ENCODE measurements at places on chromosomes 5 and 9.

- no peak for DNase-seq
Measured at GRCh38 chr5:151384106-151384505, 36.7 kb upstream of the SLC36A2 start.

- no peak for DNase-seq
Measured at GRCh38 chr5:14464096-14464495, 117.5 kb upstream of the OTULINL start.

DNA sequence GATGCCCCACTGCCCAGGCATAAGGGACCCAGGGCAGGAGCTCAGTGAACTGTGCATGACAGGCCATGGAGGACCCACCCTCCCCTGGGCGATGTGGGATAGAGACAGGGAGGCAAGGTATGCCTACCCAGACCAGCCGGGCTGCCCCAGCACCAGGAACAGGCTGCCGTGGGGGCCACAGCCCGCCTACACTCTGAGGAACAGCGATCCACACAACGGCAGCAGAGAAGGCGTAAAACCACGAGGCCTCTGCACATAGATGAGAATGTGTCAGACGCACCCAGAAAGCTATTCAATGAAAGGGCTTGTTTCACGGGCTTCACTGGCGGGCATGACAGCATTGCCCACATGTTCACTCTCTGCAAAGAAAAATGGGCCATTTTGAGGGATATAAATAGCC is 49.5 kb downstream of the SEMA4D start:
- DNase-seq, result no peak

DNA sequence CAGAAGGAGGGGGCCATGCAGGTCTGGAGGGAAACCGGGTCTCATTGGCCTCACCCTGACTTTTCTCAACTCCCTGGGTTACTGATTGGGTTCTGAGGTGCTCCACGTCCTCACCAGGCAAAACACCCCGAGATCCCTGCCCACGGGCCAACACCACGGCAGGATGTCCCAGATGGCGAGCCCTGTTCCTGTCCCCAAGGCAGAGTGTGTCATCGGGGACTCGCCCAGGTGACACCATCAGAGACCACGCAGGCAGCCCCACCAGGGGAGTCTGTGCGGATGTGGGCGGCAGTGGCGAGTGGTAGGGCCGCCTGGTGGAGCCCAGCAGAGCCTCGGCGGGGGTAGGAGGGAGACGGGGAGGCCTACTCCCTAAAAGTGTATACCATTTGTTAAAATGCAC is 59.0 kb upstream of the UBAC1 start:
- DNase-seq, result no peak

DNA sequence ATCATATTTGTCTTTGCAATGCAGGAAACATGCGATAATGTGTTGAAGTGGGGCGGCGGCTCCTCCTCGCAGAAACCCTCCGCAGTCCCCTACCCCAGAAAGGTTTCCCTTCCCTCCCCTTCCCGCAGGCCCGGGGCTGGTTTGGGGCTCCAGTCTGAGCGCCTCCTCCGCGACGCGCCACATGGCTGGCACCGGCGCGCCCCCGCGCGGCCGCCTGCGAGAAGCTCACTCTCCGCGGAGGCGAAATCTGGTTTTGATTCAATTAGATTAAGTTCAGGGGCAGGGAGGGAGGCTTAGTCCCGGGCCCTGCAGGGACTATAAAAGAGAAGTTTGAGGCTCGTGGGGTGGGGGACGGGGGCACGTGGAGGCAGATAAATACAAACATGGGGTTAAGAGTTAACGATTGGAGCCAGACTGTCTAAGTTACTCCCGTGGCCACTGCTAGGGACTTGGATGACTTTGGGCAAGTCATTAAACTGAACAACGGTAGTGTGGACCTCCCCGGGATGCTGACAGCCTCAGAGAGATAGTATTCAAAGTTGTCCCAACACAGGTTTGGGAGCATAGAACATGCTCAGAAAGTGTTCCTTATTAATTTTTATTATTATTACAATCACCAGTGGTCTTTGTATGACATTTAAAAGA is 69.4 kb downstream of the MSX2 start:
- peak; percentile 86 for DNase-seq

- DNase-seq, result no peak
Measured at GRCh38 chr5:103060424-103060954, 59.4 kb downstream of the GIN1 start.

DNA sequence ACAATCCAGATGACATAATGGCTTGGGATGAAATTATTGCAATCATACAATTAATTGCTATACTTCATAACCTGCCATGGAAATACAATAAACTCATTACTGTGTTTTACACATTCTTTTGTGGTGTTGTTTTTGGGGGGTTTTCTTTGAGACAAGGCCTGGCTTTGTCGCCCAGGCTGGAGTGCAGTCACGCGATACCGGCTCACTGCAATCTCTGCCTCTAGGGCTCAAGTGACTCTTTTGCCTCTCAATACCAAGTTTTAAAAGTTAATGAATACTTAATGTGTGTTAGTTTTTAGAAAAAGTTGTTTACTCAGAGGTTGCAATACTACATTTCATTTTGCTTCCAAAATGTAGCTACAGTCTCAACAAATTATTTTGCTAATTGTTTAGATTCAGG is 598.4 kb downstream of the CHSY3 start:
- DNase-seq, result no peak

- peak; percentile 1 for DNase-seq
Measured at GRCh38 chr9:2991292-2991691, 147.4 kb upstream of the PUM3 start.

GRCh38 chr5:108543486-108543885 is 161.6 kb upstream of the FBXL17 start:
- peak; percentile 6 for DNase-seq

GRCh38 chr5:65861830-65862241 is 64.5 kb upstream of the ERBIN start:
- DNase-seq, result no peak

DNA sequence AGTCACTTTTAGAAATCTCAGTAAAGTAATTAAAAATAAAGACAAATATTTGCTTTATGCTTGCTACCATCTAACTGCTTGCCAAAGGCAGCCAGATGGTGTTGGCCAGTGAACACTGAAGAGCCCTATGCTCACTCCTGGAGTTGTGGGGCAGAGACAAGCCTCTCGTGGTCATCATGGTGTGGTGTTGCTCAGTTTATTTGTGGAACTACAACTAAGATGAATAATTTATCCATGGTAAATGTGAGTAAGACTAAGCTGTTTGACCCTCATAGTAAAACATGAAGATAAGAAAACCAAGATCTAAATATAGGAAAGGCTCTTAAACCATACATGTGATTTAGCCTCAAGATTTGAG is 100.7 kb downstream of the PDE8B start:
- no peak for DNase-seq

DNA sequence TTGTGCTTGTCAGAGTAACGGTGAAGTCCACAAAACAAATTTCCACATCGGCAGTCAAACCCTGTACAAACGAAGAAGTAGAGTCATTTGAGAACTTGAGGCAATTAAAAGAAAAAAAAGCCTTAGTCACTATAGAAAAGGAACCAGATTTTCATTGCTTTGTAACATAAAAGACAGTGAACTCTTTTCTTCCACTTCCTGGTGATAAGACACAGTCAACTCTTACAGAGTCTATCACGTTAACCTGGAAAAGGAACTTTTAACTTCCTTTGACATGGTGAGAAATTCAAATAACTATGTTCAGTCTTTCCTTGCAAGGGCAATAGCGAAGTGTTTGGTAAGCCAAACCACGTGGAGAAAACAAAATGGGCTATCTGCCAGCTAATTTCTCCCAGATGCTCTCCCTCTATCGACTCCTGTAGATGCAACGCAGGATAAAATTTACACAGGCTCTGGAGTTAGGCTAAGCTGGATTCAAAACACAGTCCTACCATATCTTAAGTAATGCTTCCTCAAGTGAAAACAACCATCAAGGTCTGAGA is 8.9 kb downstream of the ZFAND5 start:
- DNase-seq, result peak; percentile 69

DNA sequence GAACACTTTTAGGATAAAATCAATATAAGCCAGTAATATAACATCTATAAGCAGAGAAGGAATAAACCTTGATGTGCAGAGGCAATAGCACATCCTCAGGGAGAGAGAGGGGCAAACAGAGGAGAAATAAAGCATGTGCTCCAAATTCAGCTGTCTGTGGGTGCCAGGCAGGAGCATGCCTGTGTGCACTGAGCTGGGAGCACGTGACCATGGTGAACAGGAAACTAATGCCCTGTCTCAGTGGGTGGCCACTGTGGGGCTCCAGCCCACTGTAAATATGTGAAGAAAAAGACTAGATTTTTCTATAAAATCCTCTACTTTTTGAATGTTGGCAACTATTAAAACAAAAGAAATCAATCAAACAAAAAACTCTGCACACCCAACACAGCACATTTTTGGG is 55.3 kb downstream of the FYB1 start:
- DNase-seq, result no peak

DNA sequence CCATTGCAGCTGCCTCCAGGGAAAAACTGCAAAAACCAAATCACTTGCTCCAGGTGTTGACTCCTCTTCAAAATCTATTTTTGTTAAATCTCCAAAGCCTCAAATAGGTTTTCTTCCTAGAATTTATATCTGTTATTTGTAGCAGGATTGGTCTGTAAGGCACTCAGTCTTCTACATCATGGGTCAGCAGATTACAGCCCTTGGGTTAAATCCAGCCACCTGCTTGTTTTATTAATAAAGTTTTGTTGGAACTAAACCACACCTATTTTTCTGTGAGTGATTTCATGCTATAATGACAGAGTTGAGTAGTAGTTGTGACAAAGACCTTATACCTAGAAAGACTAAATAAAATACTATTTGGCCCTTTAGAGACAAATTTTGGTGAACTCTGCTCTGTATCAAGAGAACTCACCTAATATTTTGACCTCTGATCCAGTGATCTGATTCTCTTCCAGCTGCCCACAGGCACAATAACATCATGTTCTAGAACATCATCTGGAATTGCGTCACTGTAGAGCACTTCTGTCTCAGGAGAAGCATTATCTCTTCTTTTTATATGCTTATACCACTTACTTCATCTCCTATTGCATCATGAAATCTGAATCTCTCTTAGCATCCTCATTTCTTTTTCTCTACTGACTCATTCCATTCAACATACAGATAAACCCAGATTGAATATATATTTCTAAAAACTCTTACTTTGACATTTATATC is 130.1 kb downstream of the RPS23 start:
- no peak for DNase-seq

- DNase-seq, result peak; percentile 11
Measured at GRCh38 chr5:75509956-75510355, 1.5 kb downstream of the CERT1 start.

- DNase-seq, result no peak
Measured at GRCh38 chr9:80928697-80929096, 760.6 kb downstream of the TLE1 start.

GRCh38 chr9:33719581-33720374 is 75.6 kb upstream of the PRSS3 start:
- peak; percentile 58 for DNase-seq

- no peak for DNase-seq
Measured at GRCh38 chr9:70389621-70390266, 24.7 kb downstream of the KLF9 start.

- no peak for DNase-seq
Measured at GRCh38 chr5:166031926-166032325, 2259.5 kb upstream of the WWC1 start.

GRCh38 chr5:159021901-159022556 is 77.7 kb downstream of the EBF1 start:
- peak; percentile 86 for DNase-seq

- no peak for DNase-seq
Measured at GRCh38 chr5:137405393-137405792, 93.7 kb downstream of the SPOCK1 start.

DNA sequence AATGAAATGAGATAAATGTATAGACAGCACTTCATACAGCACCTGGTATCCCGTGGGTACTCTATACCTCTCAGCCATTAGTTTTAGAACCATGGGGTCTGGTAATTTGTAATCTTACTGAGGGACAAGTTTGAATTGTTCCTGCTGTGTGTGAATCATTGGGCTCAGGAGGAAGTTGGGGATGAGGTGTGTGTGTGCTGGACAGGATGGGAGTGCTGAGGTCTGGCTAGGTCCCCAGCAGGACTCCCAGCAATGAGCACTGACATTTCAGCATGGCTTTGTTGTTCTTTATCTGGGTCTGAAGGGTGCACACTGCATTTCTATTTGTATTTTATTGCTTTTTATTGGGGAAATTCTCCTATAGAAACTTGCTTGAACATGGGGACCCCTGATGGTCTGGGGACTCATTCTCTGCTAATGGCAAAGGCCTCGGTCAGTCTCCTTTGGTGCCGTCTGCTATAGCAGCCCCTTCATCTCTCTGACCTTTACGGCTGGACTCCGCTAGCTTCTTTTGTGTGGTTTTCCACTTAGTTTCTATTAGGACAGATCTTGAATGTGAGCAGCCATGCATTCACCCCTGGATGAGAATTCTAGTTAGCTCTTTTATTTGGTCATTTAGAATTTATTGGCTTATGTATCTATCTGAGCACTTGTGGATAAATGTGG is 98.1 kb downstream of the SREK1 start:
- DNase-seq, result no peak

- peak; percentile 74 for DNase-seq
Measured at GRCh38 chr5:87650284-87650683, 237.6 kb upstream of the CCNH start.

DNA sequence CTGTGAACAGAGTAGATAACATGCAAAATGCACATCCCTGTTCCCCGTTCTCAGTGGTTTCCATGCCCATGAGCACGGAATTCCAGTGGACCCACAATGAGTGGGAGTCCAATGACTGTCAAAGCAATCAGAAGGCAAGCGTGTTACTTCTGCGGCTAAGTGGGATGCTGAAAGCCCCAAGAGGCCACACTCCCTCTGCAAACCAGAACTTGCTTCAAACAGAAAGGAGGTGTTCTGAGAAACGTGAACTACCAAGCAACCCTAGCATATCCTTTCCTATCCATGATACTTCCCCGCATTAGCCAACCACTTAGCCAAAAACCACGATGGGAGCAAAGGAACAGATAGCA is 21.7 kb upstream of the MVB12B start:
- DNase-seq, result no peak

GRCh38 chr5:75608870-75609269 is 2.4 kb upstream of the ANKDD1B start:
- no peak for DNase-seq

GRCh38 chr9:95862343-95862742 is 13.1 kb upstream of the ERCC6L2 start:
- no peak for DNase-seq

DNA sequence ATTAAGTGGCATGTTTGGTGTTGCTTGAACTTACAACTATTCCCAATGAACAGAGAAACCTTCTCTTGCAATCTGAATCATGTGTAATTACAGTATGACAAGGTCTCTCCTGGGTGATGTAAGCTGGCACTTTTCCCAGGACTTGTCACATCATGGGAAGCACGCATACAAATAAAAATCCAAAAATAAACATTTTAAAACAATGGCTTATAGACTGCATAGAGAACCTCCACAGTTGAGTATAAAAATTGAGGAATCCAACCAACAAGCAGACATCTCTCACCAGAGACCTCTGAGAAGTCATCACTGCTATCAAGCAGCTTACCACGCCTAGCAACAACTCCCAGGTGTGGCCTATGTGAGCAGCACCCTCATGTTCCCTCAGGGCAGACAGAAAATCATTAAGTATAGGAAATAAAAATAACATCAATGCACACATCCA is 3.9 kb downstream of the MLLT3 start:
- peak; percentile 2 for DNase-seq

- DNase-seq, result peak; percentile 49
Measured at GRCh38 chr5:33936381-33937016, at the start of gene RXFP3. Gene RXFP3, plus strand, starts transcription at chr5:33936386. Its CDS starts 355 bp downstream, at chr5:33936741.

All from NCI-H82 (cell line).